ENCODE measurements at places on chromosomes 12 and 14. TPM values are rescaled to one million over a fixed set of nuclear protein-coding genes. Genes with fewer than 3 reads are reported as not detected.

GLIPR1L1 gene
- not detected for total RNA-seq

PLEK2 gene
- 2.8 TPM for total RNA-seq

CNOT2 gene
- total RNA-seq = 135 TPM

TMEM30B gene
- 3.8 TPM for total RNA-seq

FBLN5 gene
- 56.8 TPM for total RNA-seq

CCDC184 gene
- total RNA-seq = 1.1 TPM

FCF1 gene
- total RNA-seq = 52.3 TPM

OLR1 gene
- not detected for total RNA-seq

TCL1B gene
- total RNA-seq = not detected

KLRD1 gene
- 0.16 TPM for total RNA-seq

FSCB gene
- 1.4 TPM for total RNA-seq

TOMM20L gene
- not detected for total RNA-seq

DNA sequence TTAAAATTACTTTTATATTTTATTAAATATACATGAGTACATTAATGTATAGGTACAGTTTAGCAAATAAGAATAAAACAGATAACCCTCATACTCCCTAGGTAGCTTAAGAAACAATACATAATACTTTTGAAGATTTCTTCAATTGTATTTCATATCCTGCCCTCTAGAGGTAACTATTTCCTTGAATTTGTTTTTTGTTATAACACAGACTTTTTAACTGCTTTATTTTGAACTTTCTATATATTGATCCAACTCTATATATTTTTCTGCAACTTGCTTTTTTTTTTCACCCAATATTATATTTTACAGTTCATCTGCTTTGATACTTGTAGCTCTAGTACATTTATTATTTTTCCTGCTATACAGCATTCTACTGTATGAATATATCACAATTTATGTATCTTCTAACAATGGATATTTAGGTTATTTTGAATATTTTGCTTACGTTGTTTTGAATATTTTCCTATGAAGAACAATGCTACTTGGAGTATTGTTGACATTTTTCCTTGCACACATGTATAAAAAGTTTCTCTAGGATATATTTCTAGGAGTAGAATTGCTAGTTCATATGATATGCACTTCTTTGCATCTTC, 72.8 kb upstream of the ABCD2 start:
- peak; percentile 30 for DNase-seq

GRCh38 chr14:68361231-68361630, 431.6 kb downstream of the ZFP36L1 start:
- DNase-seq = peak; percentile 89

GRCh38 chr12:94264736-94265485, 116.5 kb downstream of the PLXNC1 start:
- no peak for DNase-seq

DNA sequence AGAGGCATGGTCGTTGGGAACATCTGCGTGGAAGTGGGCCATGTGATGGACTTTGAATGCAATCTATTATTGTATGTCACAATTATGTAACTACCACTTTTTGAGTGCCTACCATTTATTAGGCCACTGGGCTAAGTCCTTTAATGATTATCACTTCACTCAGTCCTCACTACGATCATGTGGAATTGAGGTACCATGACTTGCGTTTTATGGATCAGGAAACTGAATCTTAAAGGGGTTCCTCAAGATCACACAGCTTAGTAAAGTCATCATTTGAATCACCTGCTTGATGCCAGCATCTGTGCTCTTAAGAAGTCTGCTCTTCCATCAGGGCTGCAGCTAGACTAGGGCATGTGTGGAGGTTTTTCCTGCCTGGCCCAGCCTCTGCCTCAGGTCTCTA, 136.7 kb downstream of the DAD1 start:
- DNase-seq = no peak

GRCh38 chr14:61514927-61515326, 180.4 kb upstream of the HIF1A start:
- DNase-seq = no peak

DNA sequence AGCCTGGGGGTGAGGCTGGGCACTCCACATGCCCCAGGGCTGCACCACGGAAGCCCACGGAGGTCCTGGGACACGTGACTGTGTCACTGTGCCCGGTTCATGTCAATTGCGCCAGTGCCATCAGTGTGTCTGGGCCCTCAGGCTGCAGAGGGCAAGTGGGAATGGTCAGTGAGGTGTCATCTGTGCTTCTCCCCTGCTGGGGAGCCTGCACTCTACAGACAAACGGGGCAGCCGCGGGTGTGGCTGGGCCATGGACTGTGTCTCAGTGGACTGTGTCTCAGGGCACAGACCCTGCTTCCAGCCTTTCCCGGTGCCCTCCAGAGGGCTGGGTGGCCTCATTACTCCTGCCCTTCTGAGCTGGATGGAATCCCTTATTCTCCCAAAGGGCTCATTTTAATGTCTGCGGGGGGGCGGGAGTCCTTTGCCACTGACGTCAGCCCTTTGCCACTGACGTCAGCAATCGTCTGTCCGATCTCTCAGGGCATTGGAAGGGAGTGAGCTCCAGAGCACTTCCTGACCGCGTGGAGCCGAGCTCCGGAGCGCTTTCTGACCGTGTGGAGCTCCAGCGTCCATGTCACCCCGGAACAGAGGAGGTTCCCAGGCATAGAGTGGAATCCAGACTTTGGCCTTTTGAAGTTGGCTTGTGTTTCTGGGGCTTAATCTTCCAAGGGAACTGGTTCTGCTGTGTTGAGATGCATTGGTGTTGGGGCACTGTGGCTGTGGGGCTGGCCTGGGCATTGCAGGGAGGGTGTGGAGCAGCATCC, 72.4 kb downstream of the ADGRD1 start:
- no peak for DNase-seq

GRCh38 chr12:62170241-62170640, 90.0 kb upstream of the USP15 start:
- DNase-seq = no peak

GRCh38 chr14:38145142-38145541, 62.6 kb upstream of the SSTR1 start:
- no peak for DNase-seq

- DNase-seq = no peak
Observed at GRCh38 chr12:106680280-106680679, 94.2 kb upstream of the RIC8B start.

- DNase-seq = no peak
Observed at GRCh38 chr12:45350861-45351260, 135.0 kb downstream of the ANO6 start.

GRCh38 chr12:12938541-12938940, 13.4 kb downstream of the GPRC5D start:
- no peak for DNase-seq

DNA sequence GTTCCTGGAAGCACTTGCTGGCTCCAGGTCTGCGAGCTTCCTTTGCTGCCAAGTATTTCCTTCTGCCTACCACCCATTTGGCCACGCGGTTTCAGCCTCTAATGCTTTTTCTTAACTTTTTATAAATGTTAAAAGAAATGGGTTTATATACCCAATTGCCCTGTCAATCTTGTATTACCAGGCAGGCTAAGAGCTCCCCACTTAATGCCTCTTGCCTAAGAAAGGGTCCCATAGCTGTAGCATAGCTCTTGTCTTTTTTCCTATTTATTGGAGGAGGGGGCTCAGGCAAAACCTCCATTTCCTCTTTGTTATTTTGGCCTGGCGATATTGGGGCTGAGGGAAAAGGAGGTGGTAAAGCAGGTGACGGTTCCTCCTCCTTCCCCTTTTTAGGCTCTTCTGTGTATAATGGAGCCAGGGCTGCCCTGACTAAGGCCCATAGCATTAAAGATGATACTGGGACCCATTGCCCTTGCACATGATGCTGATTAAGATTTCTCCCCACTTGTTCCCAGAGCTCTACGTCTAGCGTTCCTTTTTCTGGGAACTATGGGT, 21.6 kb upstream of the BLTP3B start:
- no peak for DNase-seq

- no peak for DNase-seq
Observed at GRCh38 chr14:91300957-91301356, 56.5 kb upstream of the GPR68 start.

DNA sequence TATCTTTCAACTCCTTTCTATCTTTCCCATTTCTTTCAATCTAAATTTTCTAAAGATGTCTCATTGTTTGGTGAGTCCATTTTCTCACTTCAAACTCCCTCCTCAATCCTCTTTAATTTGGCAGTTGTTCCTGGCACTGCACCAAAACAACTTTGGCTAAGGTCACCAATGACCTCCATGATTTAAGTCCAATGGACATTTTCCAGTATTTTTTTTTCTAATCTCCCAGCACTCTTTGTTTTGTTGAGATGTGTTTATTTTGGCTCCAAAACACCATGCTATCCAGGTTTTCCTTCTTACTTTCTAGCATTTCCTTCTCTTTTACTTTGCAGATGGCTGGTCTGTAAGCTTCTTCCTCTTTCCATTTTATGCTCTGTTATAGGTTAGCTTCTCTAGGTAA, 42.5 kb upstream of the OTOGL start:
- peak; percentile 83 for DNase-seq

DNA sequence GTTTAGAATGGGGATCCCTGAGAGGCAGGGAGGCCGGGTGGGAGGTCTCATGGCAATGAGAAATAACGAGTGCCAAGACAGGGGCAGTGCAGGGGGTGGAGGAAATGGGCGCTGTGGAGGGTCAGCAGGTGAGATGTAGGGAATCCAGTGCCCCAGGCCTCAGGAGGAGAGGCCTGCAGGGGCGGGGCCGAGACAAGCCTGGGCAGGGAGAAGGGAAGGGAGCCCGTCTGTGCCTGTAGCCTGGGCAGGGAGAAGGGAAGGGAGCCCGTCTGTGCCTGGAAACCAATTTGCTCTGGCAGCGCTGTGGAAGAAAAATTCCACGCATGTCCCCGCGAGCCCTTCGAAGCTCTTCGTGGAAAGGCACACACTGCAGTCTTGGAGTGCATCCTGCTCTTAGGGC, 10.6 kb upstream of the NCOR2 start:
- DNase-seq = no peak

GRCh38 chr14:88129306-88130056, 124.5 kb downstream of the GPR65 start:
- DNase-seq = peak; percentile 91

DNA sequence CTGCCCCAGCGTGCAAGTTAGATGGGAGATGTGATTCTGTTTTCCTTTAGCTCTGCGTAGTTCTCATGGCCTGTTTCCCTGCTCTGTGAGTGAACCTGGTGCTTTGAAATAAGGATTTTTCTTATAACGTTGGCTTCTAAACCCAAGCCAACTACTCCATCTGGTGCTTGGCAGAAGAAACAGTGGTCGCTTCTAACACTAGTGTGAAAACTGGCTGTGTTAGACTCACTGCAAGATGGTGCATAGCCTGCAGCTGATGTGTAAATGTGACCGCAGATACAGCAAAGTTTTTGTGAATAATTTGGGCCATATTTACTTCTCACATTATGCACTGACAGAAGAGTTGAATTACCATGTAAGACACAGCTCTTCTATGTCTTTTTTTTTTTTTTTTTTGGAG, 12.2 kb downstream of the GTF2H3 start:
- DNase-seq = no peak

GRCh38 chr12:92145481-92145730, 240 bp downstream of the BTG1 start:
- DNase-seq = no peak

- DNase-seq = no peak
Observed at GRCh38 chr14:63594455-63595372, 47.0 kb downstream of the WDR89 start.

- peak; percentile 35 for DNase-seq
Observed at GRCh38 chr12:67826946-67827720, 162.1 kb upstream of the IFNG-AS1 start.

- peak; percentile 93 for DNase-seq
Observed at GRCh38 chr14:90399541-90400444, 3.0 kb downstream of the CALM1 start.

Measured in fibroblast of the aortic adventitia (primary cell).